ENCODE measurements at places on chromosomes 5 and 9.

GRCh38 chr9:6433410-6433809 is 20.4 kb downstream of the UHRF2 start:
- DNase-seq: no peak

DNA sequence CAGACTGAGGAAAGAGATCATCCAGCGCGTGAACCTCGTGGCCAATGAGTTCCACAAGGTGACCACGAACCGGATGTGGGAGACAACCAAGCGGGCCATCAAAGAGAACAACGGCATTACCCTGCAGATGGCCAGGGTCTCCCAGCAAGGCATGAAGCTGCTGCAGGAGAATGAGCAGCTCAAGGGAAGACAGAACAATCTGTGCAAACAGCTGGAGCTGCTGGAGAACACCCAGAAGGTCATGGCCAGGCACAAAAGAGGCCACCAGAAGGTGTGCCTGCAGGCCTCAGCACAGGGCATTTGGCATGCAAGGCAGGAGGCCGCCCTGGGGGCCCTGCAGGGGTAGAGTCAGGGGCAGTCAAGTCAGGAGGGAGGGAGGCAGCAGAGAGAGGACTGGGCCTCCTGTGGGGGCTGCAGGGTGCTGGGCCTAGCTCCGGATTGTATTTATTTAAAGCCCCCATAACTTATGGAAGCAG is 4.2 kb downstream of the PTRH1 start:
- no peak for DNase-seq

DNA sequence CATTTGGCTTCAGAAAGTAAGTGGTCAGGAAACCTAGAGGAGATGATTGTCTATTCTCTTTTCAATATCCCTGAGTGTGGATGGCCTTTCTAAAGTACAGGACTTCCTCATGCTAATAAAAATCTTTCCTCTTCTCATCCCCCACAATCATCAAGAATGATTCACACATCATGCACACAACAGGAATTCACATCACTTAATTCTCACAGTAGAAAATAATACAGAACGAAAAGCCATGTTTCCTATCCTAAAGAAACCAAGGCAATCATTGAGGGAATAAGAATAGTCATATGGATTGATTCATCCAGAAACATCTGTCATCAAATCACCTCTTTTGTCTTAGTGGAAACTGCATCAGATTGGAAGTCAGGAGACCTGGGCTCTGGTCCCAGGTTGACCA is 203.1 kb upstream of the PIK3R1 start:
- no peak for DNase-seq

GRCh38 chr5:23507278-23507685 is at the start of gene PRDM9:
PRDM9 (plus strand) TSS chr5:23507609; CDS start chr5:23509034, 1,425 bp downstream.
- DNase-seq: peak; percentile 97

- peak; percentile 93 for DNase-seq
Measured at GRCh38 chr9:34048727-34049629, at the start of gene UBAP2. UBAP2 (minus strand) TSS chr9:34048887; CDS start chr9:34017148, 31,739 bp downstream.

DNA sequence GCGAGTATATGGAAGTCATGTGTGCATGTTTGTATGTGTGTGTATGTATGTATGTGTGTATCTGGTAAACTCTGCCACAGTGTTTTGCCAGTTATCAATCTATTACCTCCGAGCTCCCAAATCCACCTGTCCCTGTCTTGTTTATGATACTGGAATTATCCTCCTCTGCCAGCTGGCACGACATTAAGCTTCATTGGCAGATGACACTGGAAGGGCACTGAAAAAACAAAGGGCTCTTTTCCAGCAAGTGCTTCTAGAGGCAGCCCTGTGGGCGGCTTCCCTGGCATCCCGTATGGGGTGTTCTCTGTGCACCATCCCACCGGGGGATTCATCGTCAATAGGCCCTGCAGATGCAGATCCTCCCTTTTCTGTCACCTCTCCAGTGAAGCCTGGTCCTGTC is 221.5 kb downstream of the MSX2 start:
- no peak for DNase-seq

- DNase-seq: no peak
Measured at GRCh38 chr9:75142202-75142601, 53.9 kb downstream of the OSTF1 start.

DNA sequence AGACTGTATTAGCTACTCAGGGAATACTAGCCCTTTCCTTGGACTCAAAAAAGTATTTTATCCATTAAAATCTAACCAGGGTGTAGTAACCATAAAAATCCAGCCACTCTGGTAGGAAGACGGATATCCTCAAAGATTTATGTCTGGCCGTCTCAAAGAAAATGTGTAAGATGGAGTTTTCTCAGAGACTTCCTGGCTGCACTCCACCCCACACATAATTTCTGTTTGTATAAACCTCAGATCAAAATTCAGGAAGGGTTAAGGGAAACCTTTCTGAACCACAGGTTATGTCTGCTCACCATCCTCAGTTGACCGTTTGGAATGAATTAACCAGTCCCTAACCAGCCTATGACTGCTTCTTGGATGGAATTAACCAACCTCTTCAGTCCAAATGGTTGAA is 13.8 kb upstream of the SMIM23 start:
- DNase-seq: no peak

- DNase-seq: no peak
Measured at GRCh38 chr5:149037817-149038216, 25.0 kb downstream of the SH3TC2 start.

- no peak for DNase-seq
Measured at GRCh38 chr5:141973871-141974595, 5.1 kb downstream of the RNF14 start.

DNA sequence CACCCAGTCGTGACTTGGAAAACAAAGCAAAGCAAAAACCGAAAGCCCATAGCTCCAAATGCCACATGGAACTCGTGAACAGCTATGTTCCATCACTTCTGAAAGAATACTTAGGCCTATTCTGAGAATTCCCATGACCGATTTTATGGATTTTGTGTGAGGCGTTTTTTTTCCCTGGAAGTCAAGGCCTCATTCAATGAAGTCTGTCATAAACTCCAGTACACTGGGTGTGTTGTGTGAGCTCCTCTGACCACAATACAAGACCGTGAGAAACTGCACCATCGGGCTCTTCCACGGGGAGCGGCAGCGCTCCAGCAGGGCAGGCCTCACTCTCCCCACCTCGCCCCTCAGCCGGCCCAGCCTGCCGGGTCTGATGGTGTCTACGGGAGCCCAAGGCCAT is 209.5 kb downstream of the FANCC start:
- no peak for DNase-seq

Data from NCI-H774 (cell line).